ENCODE measurements at places on chromosomes 11 and 22.
A peak's percentile ranks its signal among the peaks of the same experiment; 100 is the strongest.

GRCh38 chr11:105490333-105490732 lies 119.5 kb upstream of the GRIA4 start:
- no peak for DNase-seq

DNA sequence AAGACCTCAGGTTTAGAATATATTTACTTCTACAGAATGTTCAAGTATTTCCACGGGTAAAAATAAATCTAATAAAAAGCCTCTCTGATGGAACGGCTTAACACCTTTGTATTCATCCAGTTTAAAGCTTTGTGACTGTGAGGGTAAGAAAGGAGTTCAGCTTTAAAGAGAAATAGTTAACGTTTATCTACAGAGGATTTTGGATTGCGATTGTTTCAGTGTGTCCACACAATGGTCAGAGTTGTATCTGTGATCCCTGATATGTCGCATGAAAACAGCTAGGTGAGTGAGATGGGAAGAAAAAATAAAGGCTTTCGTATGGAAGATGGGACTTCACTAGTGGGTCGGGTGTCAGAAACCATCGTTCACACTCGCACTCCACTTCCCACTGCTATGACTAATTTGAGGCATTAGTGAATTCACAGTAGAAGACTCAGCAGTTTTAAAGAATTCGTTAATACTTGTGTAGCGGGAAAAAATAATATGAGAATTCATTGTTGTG lies 1.6 kb downstream of the APLP2 start:
- no peak for DNase-seq

DNA sequence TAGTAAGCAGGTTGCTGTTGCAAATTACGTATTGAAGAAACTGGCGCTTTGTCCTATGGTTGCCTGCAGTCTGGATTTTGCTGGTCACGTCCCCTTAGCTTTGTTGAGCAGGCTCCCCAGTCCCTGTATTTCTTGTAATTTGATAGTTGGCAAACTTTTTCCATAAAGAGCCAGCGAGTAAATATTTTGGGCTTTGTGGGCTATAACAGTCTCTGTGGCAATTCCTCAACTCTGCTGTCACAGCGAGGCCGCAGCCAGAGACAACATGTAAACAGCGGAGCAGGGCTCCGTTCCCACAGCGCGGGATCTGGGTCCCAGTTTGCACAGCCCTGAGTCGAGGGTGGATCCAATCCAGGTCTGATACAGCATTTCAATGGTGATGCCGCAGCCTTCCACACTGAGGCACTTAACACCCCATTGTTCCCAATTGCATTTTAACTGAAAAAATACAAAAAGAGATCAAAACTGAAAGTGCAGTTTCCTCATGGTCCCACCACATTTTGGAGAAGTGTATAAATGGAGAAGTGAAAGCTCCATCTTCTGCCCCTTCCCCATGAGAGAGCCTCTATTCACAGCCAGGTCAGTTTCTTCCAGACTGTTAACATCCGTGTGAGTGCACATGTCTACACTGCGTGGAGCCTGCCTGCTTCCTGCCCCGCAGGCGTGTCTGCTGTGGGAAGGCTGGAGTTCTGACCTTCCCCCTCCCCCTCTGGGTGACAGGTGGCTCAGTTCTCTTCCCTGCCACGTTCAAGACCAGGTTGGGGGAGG lies 89.1 kb downstream of the RPS6KA4 start:
- DNase-seq, result no peak

DNA sequence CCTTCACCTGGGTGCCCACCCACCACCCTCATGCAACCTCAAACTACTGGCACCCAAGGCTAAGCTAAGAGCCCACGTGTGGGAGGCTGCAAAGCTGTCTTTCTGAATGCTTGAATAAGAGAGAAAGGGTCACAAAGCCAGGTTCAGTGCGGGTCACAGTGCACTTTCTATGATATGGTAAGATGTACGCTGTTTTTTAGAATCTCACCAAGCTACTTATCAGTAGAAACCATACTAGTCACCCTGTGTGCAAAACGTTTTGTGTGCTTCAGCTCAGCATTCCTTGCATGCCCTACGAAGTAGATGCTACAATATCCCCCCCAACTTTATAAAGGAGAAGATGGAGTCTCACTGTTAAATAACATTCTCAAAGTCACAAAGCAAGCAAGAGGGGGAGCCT lies 14.9 kb downstream of the P2RX3 start:
- DNase-seq, result no peak

GRCh38 chr11:10990160-10990559 lies 132.3 kb upstream of the ZBED5 start:
- no peak for DNase-seq

GRCh38 chr11:9577556-9577955 lies 4.1 kb downstream of the WEE1 start:
- no peak for DNase-seq

- DNase-seq, result no peak
Measured at GRCh38 chr11:3826721-3827120, 14.0 kb downstream of the RHOG start.

- DNase-seq, result no peak
Measured at GRCh38 chr11:92224407-92225124, at the start of gene FAT3. TSS of gene FAT3 (plus strand) at chr11:92224818. CDS start at chr11:92352113, 127,295 bp downstream.

DNA sequence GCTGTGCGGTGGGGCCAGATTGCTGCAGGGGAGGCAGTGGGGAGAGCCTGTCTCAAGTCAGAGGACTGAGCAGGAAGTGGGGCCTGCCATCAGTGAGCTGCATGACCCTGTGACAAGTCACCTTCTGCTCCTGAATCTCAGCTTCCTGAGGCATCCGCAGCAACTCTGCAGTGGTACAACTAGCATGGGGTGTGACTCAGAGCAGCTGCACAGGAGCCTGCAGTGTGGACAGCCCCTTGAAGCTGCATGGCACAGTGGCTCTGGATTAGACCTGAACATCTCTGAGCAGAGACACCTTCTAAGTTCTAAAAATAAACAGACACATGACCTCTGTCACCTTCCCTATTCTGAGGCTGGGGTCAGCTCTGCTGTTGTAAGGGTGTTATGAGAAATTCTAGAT lies 18.0 kb downstream of the FAM227A start:
- no peak for DNase-seq

DNA sequence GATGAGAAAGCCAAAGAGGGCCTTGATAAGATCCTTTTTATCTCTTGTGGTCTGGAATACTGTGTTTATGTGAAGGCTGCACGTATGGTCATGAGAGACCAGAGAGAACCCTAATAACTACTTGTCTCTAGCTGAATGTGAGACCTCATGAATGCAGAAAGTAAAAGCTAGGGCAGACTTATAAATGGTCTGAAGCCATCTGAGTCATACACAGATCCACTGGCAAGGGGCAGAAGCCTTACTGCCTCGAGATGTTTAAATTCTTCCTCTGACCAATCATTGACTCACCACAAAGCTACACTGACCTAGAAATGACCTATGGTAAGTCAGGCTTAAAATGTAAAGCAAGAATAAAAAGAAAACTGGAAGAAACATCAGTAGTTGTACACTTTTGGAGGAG lies 22.7 kb upstream of the OR4B1 start:
- DNase-seq, result no peak

GRCh38 chr22:19151329-19152191 lies 1.5 kb upstream of the GSC2 start:
- DNase-seq, result no peak

DNA sequence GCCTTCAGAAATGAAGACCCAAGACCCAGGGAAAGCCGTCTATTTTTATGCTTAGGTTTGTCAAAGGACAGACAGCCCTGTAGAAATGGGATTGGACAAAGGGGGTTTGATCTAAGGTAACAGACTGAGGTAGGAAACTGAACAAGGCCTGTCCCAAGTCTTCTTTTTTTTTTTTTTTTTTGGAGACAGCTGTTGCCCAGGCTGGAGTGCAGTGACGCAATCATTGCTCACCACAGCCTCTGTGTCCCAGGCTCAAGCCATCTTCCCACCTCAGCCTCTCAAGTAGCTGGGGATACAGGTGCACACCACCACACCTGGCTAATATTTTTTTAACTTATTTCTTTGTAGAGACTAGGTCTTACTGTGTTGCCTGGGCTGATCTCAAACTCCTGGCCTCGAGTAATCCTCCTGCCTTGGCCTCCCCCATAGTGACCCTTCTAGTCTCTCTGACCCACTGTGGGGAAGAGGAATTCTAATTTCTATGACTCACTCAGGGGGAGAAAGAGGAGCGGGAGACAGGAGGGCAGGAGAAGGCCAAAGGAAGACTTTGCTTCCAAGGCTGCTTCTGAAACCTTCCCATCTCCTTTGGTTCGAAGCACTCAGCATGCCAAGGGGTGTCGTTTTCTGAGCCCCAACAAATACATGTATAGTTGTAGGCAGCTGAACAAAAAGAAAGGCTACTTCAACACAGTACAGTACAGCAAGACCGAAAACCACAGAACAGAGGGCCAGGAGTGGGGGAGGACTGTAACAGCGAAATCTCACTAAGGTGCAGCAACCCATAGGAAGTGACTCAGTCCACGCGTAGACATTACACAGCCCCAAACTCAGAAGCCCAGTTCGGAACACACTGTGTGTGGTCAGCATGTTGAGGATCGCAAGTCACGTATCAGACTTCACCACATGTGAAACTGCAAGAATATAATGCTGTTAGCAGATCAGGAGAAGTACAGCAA lies 872 bp downstream of the TMA7B start:
- DNase-seq, result peak; percentile 36

DNA sequence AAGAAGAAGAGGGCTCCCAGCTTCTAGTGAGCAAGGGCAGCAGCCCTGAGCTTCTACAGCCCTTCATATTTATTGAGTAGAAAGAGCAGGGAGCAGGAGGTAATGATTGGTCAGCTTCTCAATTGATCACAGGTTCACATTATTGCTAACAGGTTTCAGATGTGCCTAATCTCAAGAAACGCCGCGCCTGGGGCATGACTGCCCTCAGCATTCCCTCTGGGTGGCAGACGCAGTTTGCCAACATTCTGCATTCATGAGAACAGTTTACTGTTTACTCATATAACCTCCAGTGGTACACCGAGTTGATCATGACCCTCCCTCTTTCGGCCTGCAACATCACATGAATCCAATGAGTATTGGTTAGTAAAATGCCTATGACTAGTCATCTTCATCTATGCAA lies 4.7 kb upstream of the ZNF74 start:
- DNase-seq, result no peak

DNA sequence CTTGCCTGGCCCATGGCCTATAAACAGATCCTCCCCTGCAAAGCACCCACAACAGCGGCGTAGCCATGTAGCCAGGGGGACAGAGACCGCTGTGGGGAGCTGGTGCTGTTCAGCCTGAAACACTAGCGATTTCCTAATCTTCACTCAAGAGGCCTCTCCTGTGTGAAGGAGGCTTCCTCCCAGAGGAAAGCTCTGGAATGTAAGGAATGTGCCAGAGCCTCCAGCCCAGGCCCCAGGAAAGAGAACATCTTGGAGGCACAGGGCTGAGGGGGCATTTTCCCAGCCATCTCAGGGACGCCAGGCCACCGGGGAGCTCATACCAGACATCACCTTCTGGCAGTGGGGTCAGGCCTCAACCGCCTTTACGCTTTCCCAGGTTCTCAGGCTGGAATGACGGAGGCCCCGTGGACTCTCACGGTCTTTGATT lies 24.0 kb downstream of the MIAT start:
- no peak for DNase-seq

- no peak for DNase-seq
Measured at GRCh38 chr11:122343210-122343609, 227.2 kb upstream of the BLID start.

DNA sequence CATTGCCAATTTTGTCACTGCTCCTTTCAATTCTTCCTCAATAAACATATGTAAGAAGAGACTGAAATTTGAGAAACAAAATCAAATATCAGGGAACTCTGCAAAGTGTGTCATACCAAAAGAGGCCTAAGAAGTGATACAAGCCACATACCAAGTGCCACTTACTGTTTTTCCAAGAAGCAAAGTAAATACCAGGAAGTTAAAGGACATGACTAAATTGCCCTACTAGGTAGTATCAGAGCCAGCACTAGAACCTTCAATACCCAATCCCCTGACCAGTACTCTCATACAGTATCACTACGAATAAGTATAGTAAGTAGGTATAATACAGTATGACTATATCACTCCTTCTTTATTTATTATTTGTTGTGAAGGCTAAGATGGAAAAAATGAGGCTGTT lies 13.6 kb downstream of the MAML2 start:
- DNase-seq, result no peak

GRCh38 chr22:17162731-17163130 lies 3.7 kb upstream of the HDHD5 start:
- no peak for DNase-seq

- DNase-seq, result no peak
Measured at GRCh38 chr11:92311616-92312449, 87.2 kb downstream of the FAT3 start.

- no peak for DNase-seq
Measured at GRCh38 chr22:44550711-44551491, 52.9 kb upstream of the RTL6 start.

GRCh38 chr22:36948273-36949225 lies 35.1 kb downstream of the CSF2RB start:
- DNase-seq, result no peak

- no peak for DNase-seq
Measured at GRCh38 chr22:40179526-40179925, 1.8 kb downstream of the TNRC6B start.

DNA sequence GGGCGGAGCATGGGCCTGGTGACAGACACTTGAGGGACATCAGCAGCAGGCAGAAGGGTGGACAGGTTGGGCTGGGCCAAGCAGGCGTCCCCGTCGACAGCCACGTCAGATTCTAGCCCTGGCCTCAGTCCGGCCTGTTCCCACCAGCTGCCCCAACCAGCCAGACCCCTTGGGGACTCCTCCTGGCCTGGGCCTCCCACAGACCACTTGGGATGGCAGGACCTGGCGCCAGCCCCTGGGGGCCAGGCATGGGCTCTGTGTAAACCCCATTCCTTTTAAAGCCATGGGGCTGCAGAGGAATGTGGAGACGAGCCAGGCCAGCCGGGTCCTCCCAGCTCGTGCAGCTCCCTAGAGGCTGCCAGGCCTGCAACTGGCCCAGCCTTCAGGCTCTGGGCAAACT lies 4.7 kb upstream of the SUSD2 start:
- DNase-seq, result no peak

GRCh38 chr22:25709758-25710157 lies 32.2 kb upstream of the MYO18B start:
- no peak for DNase-seq

DNA sequence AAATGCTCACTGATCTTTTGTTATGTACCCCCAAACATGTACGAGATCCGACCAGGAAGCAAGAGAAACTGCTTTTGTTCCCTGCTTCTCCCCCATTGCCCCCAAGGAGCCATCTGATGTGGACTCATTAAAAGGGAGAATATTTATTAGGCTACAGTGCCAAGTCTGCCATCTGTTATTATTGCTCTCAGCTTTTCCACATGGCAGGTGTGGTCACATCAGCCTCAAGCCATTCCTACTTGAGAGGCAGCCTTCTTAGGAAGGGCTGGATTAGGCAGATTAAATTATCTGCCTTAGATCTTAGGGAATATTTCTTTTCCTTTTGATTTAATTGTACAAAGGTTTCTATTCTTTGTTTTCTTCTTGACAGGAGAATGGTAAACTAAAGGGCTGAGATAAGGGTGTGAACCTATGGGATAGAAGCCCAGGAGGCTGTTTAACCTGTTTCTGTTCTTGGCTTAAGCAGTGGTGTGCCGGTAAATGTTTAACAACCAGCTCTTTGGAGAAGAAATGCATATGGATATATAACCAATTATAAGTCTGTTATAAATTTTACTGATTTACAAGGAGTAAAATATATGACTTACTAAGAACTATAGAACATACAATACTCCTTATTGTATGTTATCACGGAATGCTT lies 88.8 kb downstream of the PDHX start:
- DNase-seq, result no peak
